ENCODE measurements at places on chromosomes 6 and 20.

GRCh38 chr6:46129291-46129628, 529 bp upstream of the ENPP4 start:
- DNase-seq: no peak

- DNase-seq: no peak
These were observed 86.8 kb downstream of the ARHGAP18 start for GRCh38 chr6:129623008-129623732.

DNA sequence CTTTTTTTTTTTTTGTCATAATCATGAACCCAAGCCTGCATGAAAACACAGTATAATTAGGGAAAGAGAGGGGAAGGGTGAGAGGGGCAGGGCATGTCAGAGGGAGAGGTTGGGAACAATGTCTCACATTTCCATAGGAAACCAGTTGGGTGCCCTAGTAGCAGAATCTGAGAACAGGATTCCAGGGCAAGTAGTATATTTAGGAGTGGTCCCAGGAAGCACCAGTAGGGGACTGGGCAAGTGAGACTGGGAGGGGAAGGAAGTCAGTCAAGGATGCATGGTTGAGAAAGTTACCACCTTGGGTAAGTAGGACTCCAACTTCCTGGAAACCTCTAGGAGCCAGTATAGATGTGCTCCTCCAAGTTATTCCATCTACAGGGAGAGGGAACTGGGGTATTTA, 88.6 kb upstream of the MAFB start:
- DNase-seq: no peak

DNA sequence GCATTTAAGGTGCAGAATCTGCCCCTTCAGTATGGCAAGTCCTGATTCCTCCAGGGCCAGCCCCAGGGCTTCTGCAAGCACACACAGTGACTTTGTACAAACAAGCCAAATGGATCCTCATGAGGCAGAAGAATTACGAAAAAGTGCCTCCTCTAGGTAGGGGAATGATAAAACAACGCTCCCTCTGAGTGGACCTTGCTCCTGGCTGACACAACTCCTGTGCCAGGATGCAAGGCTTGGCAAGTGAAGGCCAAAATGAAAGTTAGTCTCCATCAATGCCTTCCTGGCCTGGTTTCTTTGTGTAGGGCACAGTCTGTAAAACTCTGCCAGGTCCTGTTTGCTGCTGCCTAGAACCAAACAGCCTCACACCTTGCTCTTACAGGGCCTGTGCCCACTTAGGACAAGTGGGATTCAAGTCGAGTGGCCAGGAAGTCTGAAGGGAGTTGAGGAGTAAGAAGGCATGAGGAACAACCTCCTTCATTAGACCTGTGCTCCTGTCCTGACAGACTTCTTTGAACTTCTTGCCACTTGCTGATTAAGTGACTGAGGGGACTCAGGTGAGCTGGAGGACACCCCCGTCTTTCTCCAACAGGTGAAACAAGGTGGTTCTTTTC, 417.1 kb downstream of the CDC5L start:
- DNase-seq: no peak

GRCh38 chr20:53128004-53128403, 155.8 kb downstream of the TSHZ2 start:
- DNase-seq: no peak

- no peak for DNase-seq
These were observed 143.2 kb upstream of the TENT5A start for GRCh38 chr6:81895511-81896185.
